ENCODE measurements at places on chromosomes 2 and 18. TPM values are rescaled to one million over a fixed set of nuclear protein-coding genes. Genes with fewer than 3 reads are reported as not detected.

Gene PPP4R3B
- polyA plus RNA-seq, result 28.9 TPM

GRCh38 chr18:43876748-43877147 is 599.5 kb upstream of the SYT4 start:
- no peak for DNase-seq

DNA sequence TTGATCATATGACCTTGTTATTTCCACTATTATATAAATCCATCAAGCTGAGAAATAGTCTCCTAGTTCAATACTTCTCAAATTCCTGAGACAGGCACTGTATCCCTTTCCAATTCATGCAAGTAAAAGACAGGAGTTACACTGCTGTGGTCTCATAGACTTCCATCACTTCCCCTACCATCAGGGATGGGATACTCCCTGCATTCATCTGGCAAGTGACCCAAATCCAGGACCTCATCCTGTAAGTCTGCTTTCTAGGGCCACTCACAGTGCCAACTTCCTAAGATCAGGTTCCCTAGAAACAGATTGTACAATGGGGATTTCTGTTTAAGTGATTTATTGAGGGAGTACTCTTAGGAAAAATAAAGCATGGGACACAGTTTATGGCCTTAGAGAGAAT is 424.0 kb upstream of the CDH7 start:
- no peak for DNase-seq

DNA sequence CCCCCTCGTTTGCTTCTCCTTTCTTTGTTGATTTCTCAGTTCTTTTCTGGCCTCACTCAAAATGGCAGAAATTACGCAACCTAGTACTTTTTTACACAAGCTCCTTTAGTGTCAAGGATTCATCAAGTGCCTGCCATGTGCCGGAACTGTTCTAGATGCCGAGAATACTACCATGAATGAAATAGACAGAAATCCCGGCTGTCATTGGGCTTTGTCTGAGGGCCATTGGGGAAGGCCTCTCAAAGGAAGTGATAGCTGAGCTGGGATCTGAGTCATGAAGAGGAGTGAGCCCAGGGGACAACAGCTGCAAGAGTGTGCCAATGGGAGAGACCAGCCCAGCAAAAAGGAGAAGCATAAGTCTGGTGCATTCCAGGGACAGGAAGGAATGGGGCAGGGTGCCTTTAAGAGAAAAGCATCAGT is 34.3 kb upstream of the PPP1CB start:
- DNase-seq, result no peak

GRCh38 chr2:98759827-98760625 is 29.1 kb upstream of the MGAT4A start:
- no peak for DNase-seq

- DNase-seq, result no peak
Measured at GRCh38 chr2:201378496-201379397, 21.6 kb upstream of the FLACC1 start.

- DNase-seq, result no peak
Measured at GRCh38 chr2:17621781-17622180, 81.3 kb downstream of the VSNL1 start.
